ENCODE measurements at places on chromosomes 1 and 21.

GRCh38 chr1:63350320-63350719 is 17.1 kb upstream of the ALG6 start:
- no peak for DNase-seq

DNA sequence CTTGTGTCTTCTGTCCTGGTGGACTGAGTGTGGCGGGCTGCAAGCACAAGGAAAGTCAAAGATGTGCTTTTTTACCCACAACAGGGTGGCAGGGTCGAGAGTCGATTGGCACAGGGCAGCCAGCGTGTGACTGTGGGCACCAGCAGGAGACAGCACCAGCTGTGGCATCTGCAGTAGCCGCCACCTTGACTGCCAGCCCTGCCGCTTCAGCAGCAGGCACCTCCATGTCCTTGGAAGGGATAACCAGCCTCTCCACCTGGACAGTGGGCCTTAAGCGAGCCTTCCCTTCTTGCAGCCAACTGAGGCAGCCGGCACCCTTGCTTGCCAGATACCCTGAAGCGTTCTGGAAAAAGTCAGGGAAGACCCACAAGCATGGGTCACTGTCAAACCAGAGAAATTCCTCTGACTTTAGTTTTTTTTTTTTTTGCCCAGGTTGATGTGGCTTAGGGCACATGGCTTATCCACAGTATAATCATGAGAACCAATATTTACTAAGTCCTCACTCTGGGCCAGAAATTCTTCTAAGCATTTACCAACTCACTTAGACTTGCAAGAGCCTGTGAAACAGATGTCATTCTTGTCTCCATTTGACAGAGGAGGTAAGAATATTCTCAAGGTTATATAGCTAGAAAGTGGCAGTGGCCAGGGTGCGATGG is 30.1 kb upstream of the PTGFRN start:
- no peak for DNase-seq

DNA sequence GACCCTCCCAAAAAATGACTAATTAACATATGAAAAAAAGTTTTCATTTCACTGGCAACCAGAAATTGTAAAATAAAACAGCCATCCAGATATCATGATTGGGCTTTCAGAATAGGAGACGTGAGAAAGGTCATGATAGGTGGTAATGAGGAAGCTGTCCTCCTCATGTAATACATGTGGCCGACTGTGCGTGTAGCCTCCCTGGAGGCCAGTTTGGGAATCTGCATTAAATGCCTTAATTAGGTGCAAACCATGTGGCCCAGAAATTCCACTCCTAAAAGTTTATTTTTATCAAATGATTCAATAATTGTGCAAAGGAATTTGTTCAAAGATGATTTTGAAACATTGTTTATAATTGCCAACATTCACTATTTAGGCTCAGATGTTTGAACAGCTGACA is 127.6 kb upstream of the C1orf105 start:
- no peak for DNase-seq

GRCh38 chr1:109628540-109629321 is 9.1 kb downstream of the AMPD2 start:
- no peak for DNase-seq

DNA sequence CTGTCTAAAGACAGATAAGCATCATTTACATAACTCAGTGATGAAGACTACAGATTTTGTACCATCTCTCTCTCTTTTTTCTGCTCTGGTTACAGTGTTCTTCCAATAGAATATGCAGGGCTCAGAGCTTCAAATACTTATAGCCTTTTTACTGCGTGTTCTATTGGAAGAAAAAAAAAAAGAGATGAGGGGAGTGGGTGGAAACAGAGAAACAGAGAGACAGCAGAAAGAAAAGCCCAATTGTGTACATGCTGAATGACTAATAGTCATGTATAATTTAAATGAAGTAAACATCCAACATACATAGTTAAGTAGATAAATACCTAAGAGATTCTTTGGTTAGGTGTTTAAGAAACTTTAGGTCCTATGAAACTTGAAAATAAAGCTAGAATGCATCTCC is 151.9 kb downstream of the HMCN1 start:
- no peak for DNase-seq

DNA sequence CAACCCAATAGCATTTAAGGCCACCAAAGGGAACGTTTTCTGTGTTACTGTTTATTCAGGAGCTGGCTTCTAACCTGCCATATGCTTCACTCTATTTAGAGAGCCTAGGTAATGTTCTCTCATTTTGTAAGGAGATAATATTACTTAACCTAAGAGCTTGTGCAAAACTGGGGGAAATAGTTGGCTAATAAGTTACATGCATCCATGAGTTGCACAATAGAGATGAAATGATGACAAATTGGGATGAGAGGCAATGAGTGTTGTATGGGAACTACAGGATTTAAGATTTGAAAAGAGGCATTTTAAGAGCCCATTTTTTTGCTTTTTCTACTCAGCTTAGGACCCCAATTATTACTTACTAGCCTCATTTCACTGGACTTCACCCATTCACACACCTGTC is 151.0 kb downstream of the ST6GALNAC3 start:
- no peak for DNase-seq

DNA sequence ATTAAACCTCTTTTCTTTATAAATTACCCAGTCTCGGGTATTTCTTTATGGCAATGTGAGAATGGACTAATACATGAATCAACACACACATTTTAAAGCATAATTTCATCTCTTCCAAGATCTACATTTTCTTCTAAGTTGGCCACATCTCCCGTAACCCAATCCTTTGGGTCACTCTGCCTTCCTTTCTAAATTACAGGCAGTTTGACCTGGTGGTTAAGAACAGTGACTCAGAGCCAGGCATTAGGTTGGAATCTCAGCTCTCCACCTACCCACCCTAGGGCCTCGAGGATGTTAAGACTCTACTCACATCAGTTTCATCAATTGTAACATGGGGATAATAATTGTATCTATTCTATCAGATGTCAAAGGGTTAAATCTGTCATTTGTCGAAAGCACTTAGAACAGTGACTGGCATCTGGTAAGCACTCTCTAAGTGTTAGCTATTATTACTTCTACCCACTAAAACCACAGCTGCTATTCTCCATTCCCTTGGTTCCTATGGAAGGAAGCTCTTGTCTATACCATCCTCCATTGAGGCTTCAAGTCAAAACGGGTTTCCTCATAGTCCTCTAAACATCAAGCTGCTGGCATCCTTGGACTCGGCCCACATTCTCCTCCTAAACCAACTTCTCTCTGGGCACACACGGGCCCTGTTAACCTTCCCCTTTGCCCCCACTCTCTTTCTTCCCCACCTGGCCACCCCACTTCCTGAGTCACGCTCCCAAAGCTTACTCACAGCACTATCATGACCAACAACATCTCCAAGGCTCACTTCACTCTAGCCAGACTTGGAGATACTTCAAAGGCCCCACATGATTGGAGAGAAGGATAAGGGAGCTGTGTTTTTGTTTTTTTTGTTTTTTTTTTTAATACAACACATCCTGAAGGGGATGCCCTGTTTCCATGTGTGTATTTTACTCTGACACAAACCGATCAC is 116.9 kb downstream of the TGFBR3 start:
- DNase-seq = no peak
